Bronchial smooth muscle cell (primary cell): ENCODE measurements at places on chromosomes 7 and 10. TPM values are rescaled to one million over a fixed set of nuclear protein-coding genes. Genes with fewer than 3 reads are reported as not detected.

The ANXA8L1 gene
- total RNA-seq = 0.16 and 0.17 TPM in 2 replicates

The CTAGE15 gene
- total RNA-seq = 0.09 TPM in 1 of 2 replicates, not detected in the other

The LIPF gene
- total RNA-seq = not detected in 2 replicates

The CALML3 gene
- total RNA-seq = not detected in 2 replicates

The MACC1 gene
- total RNA-seq = 0.09 and 0.47 TPM in 2 replicates

The PTPRZ1 gene
- under 0.01 TPM in 1 of 2 replicates, not detected in the other for total RNA-seq

The MAGI2 gene
- total RNA-seq = 8.8 and 12.8 TPM in 2 replicates

The SFRP5 gene
- not detected in 2 replicates for total RNA-seq

The SUN3 gene
- not detected in 2 replicates for total RNA-seq

The AZGP1 gene
- not detected in 2 replicates for total RNA-seq

The TMEM130 gene
- 0.69 and 1.3 TPM in 2 replicates for total RNA-seq

The GIMAP6 gene
- not detected in 2 replicates for total RNA-seq

The CYP3A5 gene
- 3.1 and 3.9 TPM in 2 replicates for total RNA-seq

The BAIAP2L1 gene
- total RNA-seq = 0.77 and 1.3 TPM in 2 replicates

The PNLIPRP1 gene
- total RNA-seq = not detected in 2 replicates

The NACAD gene
- total RNA-seq = 1.7 and 2.8 TPM in 2 replicates

The TWNK gene
- total RNA-seq = 3.0 and 5.4 TPM in 2 replicates

The STAG3 gene
- 0.32 and 0.69 TPM in 2 replicates for total RNA-seq

The FAM237B gene
- total RNA-seq = not detected in 2 replicates

The CYP2W1 gene
- 0.16 TPM in 1 of 2 replicates, not detected in the other for total RNA-seq

The HOXA13 gene
- total RNA-seq = not detected in 2 replicates

The ASZ1 gene
- not detected in 2 replicates for total RNA-seq

The UCMA gene
- total RNA-seq = not detected in 2 replicates

The PAX4 gene
- not detected in 2 replicates for total RNA-seq

The TAX1BP1 gene
- total RNA-seq = 73.3 and 86.7 TPM in 2 replicates

The ALOX5 gene
- under 0.01 TPM in 1 of 2 replicates, not detected in the other for total RNA-seq

The LRIT1 gene
- total RNA-seq = not detected in 2 replicates

The TSPAN15 gene
- total RNA-seq = 2.1 TPM in 1 of 2 replicates, not detected in the other

The NUTM2E gene
- not detected in 2 replicates for total RNA-seq

The OR9A2 gene
- not detected in 2 replicates for total RNA-seq

The CPN1 gene
- not detected in 2 replicates for total RNA-seq

The ACTL6B gene
- total RNA-seq = not detected in 2 replicates

The PDLIM1 gene
- 4.0 and 5.0 TPM in 2 replicates for total RNA-seq

The LMOD2 gene
- total RNA-seq = not detected in 2 replicates

The HABP2 gene
- total RNA-seq = not detected in 2 replicates

The IDI2 gene
- 0.09 TPM in 1 of 2 replicates, not detected in the other for total RNA-seq

The MNX1 gene
- total RNA-seq = not detected in 2 replicates

The CYP2C9 gene
- not detected in 2 replicates for total RNA-seq

The SPAM1 gene
- not detected in 2 replicates for total RNA-seq
